Activated CD8-positive, alpha-beta memory T cell treated with anti-CD3 and anti-CD28 coated beads for 1 hour (primary cell): ENCODE measurements at places on chromosomes 6 and 20.

DNA sequence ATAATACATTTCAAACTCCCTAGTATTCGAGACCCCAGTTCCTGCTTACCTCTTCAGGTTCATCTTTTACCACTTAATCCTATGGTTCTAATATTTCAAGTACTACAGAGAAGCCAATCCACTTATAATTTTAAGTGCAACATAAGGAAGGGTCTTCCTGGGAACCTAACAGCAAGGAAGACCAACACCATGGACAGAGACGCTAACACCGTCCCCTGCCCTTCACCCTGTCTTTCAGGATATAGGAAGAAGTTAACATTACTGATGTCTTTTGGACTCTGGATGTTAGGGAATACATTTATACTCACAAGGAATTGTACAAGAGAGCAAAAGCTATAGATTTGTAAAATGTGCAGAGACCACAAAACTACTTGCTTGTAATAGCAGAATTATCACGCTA lies 565.0 kb upstream of the CHD6 start:
- DNase-seq: no peak

GRCh38 chr6:100322886-100323285 lies 141.8 kb downstream of the SIM1 start:
- no peak for DNase-seq

DNA sequence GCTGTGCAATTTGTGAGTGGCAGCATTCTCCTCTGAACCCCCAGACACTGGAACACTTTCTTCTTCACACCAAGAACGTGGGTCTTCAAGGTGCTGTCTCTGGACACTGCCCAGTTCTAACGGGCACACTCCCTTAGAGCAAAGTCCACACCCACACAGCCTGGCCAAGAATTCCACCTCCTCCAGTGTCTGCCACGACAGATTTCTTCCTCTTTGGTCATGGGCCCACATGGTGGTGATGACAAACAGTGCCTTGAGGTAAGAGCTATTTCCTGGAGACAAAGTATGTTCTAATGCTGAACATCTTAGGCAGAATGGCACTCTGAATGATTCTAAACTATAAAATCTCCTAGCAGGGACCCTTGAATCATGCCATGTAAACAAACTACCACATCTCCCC lies 25.5 kb upstream of the SSTR4 start:
- DNase-seq: no peak

GRCh38 chr6:73024598-73024997 lies 200.7 kb downstream of the KHDC1L start:
- no peak for DNase-seq

GRCh38 chr20:14829906-14830305 lies 492.5 kb upstream of the FLRT3 start:
- DNase-seq: no peak

DNA sequence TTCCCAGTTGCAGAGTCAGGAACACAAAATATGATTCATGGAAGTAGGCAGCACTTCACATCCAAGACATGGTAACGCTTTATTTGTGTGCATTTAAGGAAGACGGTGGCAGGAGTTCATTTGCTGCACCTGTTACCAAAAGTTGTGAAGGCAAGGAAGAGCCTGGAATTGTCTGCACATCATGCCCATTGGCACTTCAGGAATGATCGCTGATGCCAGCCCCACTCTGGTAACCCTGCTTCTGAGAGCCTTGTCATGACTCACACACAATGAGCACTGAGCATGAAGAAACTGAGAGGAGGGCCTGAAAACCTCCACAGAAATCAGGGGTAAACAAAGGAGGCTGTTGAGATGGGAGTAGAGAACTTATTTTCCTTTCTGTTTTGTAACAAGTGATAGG lies 181.1 kb downstream of the RPS12 start:
- no peak for DNase-seq

- no peak for DNase-seq
These were observed 31.3 kb downstream of the KCNK5 start for GRCh38 chr6:39197922-39198500.

DNA sequence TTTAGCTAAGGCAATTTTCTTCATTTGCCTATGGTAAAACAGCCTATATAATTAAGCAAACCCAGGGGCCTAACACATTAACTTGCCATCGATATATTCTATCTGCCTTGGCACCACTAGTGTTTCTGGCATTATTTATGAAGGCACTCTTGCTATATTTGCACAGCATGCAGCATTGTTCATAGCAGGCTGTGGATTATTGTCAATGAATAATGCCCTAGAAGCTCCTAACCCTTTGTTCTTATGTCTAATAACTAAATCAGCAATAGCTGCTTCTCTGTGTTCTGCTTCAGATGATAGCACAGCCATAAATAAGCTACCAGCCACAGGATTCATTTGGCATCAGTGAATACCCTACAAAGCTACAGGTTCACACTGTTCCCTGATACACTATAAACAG lies 254.8 kb upstream of the STXBP5 start:
- no peak for DNase-seq

DNA sequence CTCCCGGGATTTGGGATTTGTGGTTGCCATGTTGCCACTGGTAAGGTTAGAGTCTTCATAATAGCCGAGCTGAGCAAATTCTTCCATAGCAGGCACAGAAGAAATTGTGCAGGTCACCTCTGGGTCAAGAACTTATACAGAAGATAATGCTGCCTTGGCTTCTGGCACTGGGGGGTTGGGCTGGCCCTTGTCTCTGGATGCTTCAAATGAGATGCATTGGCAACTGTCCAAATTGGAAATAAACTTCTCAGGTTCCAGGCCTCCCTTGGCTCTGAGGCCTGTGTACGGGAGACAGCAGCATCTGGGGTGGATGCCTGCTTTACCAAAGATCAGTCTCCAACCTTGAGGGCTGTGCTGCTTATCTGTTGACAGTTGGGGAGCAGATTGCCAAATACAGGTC lies 26.2 kb downstream of the MYO6 start:
- no peak for DNase-seq

DNA sequence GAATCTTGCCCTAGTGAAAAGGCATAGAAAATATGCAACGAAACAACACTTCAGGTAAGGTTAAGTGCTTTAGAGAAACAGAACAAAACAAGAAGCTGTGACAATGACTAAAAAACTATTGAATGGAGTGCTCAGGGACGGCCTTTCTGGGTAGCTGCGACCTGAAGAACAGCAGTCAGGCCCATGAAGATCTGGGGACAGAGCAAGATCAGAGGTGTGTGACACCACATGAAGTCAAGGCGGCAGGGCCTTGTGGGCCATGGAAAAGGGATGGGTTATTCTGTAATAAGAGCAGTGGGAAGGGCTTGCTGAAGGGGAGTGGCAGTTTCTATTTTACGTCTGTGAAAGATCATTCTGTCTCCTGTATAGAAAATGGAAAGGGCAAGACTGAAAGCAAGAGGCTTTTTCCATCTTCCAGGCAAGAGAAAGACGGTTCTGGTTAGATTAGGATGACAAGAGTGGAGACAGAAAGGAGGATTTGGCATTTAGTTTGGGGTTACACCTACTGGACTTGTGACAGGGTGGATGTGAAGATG lies 5.1 kb downstream of the UBE2V1 start:
- DNase-seq: no peak

- no peak for DNase-seq
These were observed 262.9 kb downstream of the SOX4 start for GRCh38 chr6:21856456-21856825.

DNA sequence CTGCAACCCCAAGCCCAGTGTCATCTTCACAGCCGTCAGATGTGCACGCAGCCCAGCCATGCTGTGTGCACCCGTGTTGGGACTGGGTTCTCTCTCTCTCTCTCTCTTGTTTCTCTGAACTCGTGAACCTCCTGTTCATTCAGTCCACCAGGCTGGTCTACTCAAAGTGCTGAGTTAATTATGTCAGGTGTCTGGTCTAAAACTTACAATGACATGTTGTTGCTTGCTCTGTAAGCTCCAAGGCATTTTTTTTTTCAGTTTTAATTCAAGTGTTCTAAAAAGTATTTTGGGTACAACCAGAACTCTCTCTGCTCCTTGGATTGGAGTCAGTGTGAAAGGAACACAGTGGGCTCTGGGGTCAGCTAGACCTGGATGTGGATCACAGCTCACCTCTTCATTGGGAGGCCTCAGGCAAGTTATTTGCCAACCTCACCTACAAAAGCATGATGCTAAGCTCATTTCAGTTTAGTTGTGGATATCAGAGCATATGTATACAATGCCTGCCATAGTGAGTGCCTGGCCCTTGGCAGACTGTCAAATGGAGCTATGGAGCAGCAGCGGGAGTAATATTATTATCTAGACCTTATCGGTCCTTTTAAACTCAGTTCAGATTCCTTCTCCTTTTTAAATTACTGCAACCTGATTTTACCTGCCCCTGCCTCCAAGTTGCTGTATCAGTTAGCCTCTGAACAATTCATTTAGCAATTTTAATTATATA lies 59.5 kb downstream of the PLEKHG1 start:
- no peak for DNase-seq

DNA sequence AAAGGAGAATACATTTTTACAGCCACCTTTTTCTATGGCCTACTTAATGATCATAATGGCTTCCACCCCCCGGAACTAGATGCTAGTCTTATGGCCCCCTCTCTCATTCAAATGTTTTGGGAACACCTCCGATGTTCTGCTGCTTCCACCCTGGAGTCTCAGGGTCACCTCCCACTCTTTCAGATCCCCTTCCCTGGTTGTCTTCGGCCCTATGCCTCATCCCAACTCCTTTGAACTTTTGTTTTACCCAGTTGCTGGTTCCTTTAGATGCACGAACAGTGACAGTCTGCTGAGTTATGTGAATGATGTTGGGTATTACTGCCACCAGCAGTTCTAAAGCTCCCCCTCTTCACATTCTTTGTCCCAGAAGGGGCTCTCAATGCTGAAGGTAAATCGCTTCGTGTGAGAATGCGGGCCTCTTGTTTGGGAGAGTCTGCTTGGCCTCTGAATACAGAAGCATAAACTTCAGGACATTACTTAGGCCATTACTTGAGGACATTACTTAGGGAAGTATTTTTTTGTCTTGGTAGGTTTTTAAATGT lies 309.1 kb downstream of the SOX4 start:
- no peak for DNase-seq

- DNase-seq: no peak
These were observed 33.4 kb downstream of the SPDEF start for GRCh38 chr6:34522761-34523160.

GRCh38 chr6:157326979-157327378 lies 3.7 kb upstream of the TMEM242 start:
- DNase-seq: no peak

DNA sequence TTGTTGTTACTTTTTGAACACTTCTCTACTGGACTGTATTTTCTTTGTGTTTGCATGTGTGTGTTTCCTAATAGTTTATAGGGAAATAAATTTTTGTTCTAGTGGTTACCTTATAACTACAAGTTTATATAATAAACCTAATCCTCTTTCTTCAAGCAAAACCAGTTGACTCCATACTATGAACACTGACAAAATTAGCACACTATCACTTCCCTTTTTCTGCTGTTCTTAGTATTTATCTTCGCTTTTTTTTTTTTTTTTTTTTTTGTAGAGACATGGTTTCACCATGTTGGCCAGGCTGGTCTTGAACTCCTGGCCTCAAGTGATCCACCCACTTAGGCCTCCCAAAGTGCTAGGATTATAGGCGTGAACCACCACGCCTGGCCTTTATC lies 25.0 kb upstream of the C6orf62 start:
- DNase-seq: no peak

DNA sequence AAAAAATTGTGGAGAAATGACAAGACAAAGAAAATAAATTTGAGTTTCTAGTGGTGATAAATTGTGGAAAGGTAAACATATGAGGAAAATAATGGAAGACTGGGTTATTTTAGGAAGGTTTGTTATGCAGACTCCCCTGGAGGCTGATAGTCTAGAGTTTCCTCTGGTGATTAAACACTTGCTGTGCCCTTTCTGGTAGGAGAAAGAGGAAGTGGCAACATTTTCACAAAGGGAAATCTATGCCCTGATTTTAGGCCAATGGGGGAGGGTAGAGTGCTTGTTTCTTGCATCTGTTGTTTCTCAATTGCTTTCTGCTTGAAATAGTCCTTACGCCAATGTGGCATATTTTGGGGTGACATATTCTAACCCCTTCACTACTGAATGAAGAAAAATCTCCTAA lies 129.1 kb upstream of the DOK5 start:
- DNase-seq: no peak

DNA sequence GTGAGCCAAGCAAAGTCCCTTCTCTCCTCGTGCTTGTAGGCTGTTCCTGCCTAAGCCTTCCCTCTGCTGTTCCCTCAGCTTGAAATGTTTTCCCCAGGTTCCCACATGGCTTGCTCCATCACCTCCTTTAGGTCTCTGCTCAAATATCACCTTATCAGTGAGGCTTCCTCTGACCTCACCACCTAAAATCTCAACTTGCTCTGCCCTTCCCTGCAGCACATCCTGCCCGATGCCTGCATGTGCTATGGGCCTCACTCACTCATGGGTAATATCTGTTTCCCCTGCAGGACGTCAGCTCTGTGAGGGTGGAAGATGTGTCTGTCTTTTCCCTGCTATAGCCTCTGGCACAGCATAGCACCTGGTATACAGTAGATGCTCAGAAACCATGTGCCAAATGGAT lies 29.9 kb upstream of the FKBP1A start:
- no peak for DNase-seq

DNA sequence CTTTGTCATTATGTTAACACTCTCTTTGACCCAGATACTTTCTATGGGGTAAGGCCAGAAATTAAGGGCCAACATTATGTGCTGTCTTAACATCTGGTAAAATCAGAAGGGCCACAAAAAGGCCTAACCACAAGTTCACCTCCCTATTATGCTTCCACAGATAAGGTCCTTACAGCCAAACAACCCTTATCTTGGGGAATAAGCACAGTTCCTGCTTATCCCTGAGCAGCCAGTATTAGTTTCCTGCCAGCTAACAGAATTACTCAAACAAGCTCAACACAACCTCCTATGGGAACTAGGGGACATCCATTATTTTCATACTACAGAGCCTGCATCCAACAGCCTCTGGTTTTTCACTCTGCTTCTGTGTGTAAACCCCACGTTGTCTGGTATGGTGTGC lies 724.8 kb downstream of the HACE1 start:
- DNase-seq: no peak

DNA sequence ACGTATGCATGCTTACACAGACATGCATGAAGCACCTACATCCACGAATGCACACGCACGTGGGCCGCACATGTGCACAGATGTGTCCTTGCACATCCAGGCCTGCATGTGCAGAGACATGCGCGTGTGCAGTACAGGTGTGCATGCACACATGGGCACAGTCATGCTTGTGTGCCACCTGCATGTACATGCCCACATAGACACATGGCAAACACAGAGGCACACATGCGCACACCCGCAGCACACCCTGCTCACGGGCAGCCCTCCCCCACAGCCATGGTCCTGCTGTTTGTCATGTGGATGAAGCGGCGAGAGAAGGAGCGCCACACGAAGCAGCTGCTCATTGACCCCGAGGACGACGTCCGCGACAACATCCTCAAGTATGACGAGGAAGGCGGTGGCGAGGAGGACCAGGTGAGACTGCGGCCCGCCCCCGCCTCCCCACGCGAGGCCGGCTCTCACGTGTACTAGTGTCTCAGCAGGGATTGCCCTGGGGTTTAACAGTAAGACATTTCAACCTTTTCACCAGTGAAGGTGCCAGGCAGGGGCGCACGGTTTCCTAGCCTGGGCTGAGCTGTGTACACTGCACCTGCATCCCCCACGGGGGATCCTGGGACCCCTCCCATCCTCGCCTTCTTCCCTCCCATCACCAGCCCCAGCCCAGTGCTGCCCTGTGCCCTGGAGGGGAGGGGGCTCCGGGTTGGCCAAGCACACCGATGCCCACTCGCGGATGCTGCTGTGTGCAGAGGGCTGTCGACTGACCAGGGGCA lies 132.8 kb downstream of the TAF4 start:
- no peak for DNase-seq
